ENCODE measurements at places on chromosomes 16 and 17.
A peak's percentile ranks its signal among the peaks of the same experiment; 100 is the strongest.

- DNase-seq = peak; percentile 86
These were observed at the start of gene FAM83G for GRCh38 chr17:19004421-19005136. Gene FAM83G (minus strand): TSS chr17:19004764. CDS start chr17:19004041, 723 bp downstream.

DNA sequence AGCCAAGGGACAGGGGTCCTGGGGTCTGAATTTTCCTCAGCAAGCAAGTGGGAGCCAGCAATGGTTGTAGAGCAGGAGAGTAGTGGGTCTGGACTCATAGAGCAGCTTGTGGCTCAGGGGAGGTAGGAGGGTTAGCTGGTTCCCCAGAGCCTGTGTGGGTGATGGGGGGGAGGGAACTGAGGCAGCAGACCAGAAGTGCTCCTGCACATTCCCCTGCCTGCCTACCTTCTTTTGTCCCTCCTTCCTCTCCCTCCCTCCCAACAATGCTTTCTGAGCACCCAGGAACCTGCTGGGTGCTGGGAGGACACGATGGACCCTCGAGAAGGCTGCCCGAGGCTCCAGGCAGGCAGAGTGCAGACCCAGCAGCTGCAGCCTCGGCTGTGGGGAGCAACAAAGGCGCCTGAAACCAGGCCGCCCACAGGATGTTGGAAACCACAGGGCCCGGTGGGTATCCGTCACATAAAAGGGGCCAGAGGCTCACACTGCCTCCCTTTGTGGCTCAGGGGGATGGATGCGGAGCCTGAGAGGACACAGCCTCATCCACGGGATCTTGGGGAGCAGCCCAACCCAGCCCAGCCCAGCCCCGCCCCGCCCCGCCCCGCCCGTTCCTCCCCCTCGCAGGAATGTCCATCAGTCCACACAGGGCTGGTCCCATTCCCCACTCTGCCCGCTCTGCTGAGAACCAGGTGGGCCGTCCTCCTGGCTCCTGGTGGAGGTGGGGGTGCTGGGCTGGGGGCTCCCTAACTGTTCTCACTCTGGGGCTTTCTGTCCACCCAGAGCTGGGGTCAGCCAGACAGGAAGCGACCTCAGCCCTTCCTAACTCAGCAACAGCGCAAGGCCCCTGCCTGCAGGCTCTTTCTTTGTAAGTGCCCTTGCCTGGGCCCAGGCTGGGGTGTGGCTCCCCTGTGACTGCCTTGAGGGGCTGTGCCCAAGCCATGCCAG is 1.7 kb upstream of the NLRC3 start:
- DNase-seq = peak; percentile 65

GRCh38 chr17:49467175-49467574 is 27.9 kb upstream of the NGFR start:
- no peak for DNase-seq

- DNase-seq = no peak
These were observed 54.2 kb downstream of the NDEL1 start for GRCh38 chr17:8489841-8490240.

DNA sequence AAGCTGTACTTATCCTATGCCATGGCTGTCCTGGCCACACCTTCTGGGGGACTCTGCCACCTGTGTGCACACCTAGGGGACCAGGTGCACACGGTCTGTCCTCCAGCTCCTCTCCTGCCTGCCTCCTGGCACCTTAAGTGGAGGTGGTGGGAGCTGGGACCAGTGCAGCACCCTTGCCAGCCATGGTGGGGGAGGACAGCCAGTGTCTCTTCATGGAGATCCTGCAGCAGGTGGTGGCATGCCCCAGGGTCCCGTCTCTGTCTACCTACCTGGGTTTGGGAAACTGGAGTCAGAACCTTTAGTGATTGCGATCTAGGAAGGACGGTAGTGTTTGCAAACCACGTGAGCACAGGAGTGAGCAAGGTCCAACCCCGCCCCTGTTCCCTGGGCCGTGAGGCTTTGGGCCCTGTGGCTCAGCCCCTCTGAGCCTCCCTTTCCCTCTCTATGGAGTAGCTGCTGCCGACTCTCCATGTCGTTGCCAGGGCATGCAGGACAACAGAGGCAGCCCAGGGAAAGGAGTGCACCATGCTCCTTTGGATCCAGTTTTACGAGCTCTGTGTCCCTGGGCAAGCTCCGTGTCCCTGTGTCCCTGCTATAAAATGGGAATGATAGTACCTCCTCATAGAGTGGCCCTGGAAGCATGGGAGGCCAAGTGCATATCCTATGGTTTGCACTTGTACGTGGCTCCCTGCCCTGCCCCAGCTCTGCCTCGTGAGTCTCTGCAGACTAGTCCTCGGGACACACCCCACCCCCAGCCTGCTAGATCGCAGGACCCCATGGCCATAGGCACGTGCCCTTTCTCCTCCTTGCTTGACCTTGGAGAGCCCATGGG is 7.1 kb downstream of the ADGRG1 start:
- no peak for DNase-seq

DNA sequence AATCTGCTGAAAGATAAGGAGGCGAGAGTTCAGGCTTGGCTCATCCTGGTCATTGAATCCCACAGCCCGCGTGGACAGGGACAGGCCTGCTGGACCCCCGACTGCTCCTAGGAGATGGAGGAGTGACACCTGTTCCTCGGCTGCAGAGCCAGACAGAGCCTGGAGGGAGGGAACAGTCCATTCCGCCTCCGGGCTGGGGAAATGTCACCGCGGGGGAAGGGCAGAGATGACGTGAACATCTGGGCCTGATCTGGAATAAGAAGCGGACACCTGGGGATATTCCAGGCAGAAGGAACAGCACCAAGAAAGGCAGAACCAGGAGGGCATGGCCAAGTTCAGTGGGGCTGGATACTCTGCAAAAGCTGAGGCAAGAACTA is 1.5 kb downstream of the ZNF747 start:
- no peak for DNase-seq

DNA sequence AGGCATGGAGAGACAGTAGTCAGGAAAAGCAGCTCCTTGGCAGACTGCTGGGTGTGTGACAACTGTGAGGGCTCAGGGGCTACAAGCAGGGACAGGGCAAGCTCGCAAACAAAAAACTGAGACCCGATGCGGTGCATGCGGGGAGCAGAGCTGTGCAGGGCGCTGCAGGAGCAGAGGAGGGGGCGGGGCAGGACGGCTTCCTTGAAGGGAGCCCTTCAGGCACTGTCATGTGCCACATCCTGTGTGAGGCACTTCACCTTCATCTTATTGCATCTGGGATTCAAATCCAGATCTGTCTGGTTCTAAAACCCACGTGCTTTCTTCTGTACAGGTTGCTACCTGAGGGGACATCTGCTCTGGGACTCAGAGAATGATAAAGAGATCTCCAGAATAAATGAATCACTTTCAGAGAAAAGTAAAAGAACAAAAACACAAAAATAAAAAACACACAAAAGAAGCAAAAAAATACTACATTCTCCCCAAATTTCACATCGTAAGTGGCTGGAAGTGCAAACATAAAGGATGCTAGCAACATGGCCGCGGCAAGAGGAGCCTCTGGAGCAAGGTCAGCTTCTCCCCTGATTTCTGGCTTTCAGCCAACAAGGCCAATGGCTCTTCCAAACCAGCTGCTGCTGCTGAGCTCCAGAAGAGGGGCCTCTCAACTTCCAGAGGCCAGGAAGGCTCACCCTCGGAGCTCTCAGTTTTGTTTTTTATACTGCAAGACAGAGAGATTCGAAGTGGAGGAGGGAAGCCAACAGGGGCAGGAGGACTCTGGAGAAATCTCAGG is 14.2 kb downstream of the LYRM9 start:
- peak; percentile 6 for DNase-seq

DNA sequence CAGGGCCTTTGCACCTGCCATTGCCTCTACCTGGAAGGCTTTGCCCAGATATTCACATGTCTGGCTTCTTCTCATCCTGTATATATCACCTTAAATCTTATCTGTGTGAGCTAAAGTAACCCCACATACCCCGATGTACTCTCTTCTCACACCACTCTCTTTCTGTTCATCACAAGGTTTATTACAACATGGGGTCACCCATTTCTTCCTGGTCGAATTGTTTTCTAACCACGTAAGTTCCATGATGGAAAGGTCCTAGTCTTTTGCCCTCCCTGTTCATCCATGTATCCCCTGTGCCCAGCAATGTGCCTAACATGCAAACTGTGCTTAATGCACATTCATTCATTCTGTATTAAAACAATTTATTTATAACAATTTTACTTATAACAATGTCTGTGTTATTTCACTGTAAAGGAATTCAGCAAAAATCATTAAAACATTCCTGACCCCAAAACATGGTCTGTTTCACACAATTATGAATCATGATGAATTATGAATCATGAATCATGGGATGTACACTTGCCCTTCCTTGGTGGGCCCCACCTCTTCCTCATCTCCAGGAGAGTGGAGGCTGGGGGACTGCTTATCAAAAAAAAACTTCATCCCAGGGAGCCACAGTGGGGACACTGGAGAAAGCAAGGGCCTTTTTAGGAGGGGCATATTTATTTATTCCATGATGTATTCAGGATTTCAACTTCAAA is 336.4 kb downstream of the GRIN2A start:
- DNase-seq = no peak

DNA sequence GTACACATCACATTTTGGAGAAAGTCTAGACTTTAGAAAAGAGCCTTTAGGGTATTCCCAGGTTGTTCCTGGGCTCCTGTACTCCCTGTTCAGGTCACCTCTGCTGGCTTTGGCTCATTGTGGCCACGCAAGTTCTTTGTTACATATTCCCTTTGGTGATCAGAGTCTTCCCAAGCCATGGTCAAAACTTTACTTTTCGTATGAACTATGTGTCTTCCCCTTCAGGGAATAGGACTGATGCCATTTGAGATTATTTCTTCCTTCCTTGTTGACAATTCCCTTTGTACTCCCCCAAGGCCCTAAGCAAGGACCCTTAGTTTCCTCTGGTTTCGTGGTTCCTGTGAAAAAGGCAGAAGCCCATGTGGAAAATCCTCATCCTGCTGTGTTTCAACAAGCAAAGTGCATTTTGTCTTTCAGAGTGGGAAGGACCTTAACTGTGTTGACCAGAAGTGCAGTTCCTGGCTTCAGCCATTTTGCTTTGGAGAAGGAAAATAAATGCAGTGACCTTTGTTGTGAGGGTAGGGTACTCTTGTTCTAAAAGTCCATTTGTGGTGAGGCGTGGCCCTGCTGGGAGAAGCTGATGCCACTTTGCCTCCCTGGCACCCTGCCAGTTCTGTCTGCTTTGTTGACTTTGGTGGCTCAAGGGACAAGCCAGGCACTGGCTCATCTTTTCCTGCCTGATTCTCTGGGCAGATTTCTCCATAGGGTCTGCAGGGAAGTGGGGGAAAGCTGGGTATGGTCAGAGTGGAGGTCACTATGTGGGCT is 55.1 kb downstream of the ZNRF1 start:
- DNase-seq = no peak

- DNase-seq = no peak
These were observed 131.1 kb upstream of the RPL38 start for GRCh38 chr17:74072340-74072739.

DNA sequence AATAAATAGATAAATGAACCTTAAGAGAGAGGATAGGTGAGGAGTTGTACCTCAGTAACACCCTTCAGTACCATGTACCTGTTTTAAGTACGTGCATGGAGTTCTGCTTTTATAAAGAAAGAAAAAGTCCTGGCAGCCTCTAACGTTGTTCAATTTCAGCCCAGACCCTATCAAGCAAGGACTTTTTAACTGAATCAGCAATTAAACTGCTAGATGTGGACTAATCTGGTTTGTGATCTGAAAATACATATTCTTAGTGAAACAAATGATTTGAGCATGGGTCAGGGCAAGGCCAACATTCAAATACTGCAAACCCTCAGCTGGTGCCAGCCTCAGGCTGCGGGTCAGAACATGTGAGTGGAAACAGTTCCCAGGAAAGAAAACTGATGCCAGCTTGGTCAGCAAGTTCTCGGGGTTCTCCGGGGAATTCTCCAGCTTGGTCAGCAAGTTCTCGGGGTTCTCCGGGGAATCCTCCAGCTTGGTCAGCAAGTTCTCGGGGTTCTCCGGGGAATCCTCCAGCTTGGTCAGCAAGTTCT is 84.5 kb downstream of the MRM3 start:
- DNase-seq = no peak

DNA sequence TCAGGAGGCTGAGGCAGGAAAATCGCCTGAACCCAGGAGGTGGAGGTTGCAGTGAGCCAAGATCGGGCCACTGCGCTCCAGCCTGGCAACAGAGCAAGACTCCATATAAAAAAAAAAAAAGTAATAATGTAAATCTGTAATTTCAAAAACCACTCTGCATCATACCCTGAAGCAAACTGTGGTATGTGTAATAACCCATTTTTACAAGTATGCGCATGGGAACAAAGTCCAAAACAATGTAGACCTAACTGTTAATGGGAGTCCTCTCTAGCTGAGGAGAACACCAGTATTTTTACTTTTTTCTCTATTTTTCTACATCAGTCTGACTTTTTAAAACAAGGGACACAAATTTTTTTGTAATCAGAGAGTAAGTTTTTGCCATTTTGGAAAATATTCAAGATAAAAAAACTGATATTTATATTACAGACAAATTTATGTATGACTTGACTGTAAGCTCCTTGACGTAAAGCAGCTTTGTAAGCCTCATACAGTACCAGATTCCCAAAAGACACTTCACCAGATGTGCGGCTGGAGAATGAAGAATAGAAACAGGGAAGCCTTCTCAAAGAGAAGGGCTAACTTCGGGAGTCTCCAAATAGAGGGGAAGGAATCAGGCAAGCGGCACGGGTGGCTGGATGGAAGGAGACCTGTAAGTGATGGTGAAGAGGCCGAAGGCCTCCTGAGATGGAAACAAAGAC is 25.7 kb downstream of the CMTM4 start:
- no peak for DNase-seq

DNA sequence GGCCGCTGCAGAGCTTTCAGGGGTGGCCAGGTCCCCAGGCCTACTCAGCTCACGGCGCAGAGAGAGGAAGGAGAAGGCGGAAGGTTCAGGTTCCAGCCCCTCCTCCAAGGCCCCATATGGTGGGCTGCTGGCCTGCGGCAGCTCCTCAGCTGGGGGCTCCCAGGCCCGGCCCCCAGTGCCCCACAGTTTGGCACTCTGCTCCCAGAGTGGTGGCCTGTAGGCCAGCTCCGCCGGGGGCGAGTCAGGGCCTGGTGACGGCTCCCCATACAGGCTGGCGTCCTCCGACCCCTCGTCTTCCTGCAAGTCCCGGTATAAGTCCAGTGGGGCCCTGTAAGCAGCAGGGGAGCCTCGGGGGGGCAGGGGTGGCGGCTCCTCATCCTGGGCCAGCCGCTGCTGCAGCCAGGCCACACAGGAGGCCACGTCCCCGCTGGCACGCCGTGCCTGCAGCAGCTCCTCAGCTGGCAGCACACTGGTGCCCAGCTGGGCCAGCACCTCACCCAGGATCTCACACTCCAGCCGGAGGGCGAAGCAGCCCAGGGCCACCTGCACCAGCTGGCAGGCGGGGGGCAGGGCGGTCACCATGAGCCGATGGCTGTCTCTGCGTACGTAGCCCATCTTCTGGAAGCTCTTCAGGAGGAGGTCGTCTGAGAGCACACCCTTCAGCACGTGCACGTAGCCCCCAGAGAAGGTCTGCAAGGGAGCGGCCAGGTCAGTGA is 3.7 kb downstream of the SPATA2L start:
- no peak for DNase-seq

DNA sequence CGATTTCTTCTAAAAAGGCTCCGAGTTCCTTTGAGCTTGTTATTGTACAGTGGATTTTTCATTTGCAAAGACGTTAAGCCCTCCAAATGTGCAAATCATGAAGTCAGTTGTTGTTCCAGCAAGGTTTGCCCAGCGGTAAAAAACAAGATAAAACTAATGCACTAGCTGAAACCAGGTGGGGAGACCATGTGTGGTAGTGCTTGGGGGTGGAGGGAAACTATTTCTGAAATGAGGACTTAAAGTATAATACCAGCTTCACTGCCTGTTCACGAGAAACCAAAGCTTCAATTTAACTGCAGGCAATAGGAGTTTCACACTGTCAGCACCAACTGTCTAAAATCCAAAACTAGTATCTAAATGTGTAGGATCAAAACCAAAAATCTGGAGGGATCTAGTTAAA is 22.3 kb downstream of the SMARCE1 start:
- DNase-seq = no peak

Measured in CD4-positive, alpha-beta T cell treated with Interleukin-21 for 1 hour (primary cell).